ENCODE measurements at places on chromosomes 12 and 14. TPM values are rescaled to one million over a fixed set of nuclear protein-coding genes. Genes with fewer than 3 reads are reported as not detected.
A peak's percentile ranks its signal among the peaks of the same experiment; 100 is the strongest.

The RTL1 gene
- total RNA-seq: not detected

DNA sequence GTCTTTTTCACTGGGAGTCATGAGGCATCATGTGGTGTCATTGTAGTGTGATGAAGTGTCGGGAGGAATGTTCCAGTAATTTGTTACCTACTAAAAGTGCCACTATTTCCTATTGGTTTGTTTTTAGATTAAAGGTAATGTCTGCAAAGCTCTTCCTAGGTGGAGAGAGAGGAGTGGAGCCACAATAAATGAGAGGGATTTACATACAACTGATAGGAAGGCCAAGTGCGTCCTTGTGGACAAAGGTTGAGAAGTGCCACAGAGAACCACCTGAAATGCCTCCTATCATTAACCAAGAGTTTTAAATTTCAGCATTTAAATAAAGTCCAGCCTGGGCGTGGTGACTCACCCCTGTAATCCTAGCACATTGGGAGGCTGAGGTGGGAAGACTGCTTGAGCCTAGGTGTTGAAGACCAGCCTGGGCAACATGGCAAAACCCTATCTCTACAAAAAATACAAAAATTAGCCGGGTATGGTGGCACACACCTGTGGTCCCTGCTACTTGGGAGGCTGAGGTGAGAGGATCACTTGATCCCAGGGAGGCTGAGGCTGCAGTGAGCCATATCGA, 2.5 kb upstream of the SNX6 start:
- no peaks in the 10 kb centered on the region for H3K36me3 ChIP-seq
- no peak overlapping the region for H3K4me3 ChIP-seq
- DNase-seq: no peak

- no peak overlapping the region for H3K27ac ChIP-seq
- no peak for DNase-seq
- no peaks in the 10 kb centered on the region for H3K4me1 ChIP-seq
- H3K27me3 ChIP-seq: no peaks in the 10 kb centered on the region
These were observed 64.0 kb upstream of the ARHGAP5 start for GRCh38 chr14:32013083-32013482.

DNA sequence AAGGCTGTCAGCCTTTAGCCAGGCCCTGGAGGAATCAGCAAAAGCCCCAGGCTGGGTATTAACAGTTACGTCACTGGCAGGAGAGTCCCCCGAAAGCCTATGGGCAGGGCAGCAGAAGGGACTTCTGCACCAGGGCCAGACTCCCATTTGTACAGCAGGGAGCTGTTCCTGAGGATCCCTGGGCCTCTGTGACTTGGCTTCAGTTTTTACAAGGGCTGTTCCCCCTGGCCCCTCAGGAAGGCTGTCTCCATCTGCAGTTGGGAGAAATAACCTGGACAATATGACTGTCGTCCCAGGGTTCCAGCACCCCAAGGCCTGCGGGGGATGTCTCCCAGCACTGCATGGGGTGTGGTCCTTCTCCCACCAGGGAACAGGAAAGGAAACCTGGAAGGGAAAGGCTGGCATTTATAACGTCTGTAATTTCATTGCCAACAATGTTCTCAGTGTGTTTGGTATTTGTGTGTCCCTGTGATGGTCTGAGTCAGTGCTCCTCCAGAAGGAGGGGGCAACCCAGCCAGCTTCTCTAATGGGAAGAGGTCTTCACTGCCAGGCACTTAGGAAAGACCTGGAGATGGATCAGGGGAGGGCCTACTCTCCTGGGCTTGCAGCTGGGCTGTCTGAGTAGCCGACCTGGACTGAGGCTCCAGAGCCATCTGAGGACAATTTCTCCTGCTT, 42.4 kb downstream of the ERH start:
- H3K4me3 ChIP-seq: no peak overlapping the region
- no peaks in the 10 kb centered on the region for H3K27me3 ChIP-seq
- peak overlapping the region; percentile 83 for H3K27ac ChIP-seq
- no peak for DNase-seq
- no peaks in the 10 kb centered on the region for H3K36me3 ChIP-seq

DNA sequence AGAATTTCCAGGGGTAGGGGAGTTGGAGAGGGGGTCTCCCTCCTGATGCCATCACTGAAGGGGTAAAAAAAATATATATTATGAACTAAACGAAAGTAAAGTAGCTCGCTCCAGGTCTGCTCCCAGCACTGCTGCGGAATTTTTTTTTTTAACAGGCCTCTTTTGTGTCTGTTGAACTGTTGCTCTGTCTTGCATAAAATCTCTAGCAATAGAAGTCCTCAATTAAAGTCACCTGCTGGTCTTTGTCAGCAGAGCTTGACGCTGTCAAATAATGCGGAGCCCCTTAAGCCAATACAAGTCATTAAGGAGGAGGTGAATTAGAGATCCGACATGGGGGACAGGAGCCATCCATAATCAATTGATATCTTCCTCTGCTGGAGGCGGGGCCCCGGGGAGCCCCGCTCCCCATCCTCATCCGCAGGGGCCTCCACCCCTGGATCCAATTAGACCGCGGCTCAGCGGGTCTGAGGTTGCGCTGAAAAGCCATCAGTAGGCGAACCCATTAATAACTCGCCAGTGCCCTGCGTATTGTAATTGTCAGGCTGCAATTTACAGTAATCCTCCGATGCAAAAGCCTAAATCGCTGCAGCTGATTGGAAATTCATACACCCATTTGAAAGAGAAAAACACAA, 85.6 kb downstream of the DICER1 start:
- H3K27me3 ChIP-seq: no peaks in the 10 kb centered on the region
- DNase-seq: no peak
- H3K4me3 ChIP-seq: no peak overlapping the region
- no peaks in the 10 kb centered on the region for H3K4me1 ChIP-seq
- no peak overlapping the region for H3K27ac ChIP-seq
- no peaks in the 10 kb centered on the region for H3K36me3 ChIP-seq

The KLRB1 gene
- total RNA-seq: 1.1 TPM

The KRT72 gene
- total RNA-seq: not detected

Measured in aorta (tissue), 5 donors.